ENCODE measurements at places on chromosomes 3 and 15.

DNA sequence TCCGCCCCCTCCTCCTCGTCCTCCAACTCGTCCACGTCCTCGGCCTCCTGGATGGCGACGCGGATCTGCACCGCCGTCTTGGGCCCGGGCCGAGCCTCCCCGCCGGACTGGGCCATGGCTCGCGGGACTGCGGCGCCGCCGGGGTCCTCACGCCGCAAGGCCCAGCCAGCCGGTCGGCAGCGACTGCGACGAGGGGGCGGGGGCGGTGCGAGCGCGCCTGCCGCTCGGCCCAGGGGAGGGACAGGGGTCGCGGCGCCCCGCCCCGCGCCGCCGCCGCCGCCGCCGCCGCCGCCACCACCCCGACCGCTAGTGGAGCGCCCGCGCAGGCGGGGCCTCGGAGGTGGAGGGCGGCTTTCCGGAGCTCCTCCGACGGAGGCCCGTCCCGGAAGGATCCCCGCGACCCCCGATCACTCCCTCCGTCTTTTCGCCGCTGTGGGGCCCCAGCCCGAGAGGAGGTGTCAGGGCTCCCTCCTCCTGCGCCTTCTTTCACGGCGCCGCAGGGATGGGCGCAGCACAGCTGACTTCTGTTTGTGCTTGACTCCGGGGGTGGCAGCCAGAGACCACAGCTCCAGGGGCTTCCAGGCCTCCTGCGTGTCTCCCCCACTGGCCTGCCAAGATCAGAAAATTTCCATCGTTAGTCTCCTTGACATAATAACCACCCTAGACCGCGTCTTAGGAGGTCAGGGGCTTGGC is at the start of gene LARP6:
Gene LARP6 (minus strand): TSS at position 185 of the 693 bp plus-strand sequence. CDS start 69 bp downstream, at position 116.
- no peak for DNase-seq

DNA sequence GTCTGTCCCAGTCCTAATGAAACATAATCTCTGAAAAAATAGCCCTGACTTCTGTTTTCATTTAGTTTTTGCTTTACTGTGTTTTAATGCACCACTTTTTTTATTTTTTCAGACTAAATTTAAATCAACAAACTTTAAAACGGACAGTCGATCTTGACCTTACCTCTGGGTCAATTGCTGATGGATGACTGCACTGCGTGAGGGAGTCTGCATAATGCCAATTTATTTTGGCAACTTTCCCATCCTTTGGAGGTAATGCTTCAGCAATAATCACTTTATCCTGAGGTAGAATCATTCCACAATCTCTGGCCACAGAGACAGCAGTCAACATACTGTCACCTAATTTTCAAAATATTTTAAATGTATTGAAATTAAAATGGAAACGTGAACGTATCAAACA is 32.5 kb upstream of the GP5 start:
- DNase-seq = no peak

GRCh38 chr3:16430717-16431630 is 82.5 kb downstream of the RFTN1 start:
- no peak for DNase-seq

GRCh38 chr3:172104471-172105072 is 65.2 kb downstream of the FNDC3B start:
- DNase-seq = no peak

DNA sequence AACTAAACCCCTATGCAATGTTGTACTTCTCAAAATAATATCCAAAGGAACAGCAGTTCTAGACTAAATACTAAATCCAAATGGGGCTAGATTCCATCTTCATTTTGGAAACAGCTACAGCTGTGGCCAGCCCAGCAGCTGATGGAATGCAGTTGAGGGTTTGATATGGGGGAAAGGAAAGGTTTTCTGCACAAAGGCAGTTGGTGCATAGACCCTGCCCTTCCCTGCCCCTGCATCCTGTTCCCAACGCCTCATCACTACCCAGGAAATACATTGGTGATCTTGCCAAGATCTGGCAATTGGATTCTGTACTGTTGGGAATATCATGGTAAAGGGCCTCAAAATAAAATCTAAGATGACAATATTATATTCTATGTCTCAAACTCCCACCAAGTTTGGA is 43.9 kb downstream of the DTWD1 start:
- DNase-seq = no peak

DNA sequence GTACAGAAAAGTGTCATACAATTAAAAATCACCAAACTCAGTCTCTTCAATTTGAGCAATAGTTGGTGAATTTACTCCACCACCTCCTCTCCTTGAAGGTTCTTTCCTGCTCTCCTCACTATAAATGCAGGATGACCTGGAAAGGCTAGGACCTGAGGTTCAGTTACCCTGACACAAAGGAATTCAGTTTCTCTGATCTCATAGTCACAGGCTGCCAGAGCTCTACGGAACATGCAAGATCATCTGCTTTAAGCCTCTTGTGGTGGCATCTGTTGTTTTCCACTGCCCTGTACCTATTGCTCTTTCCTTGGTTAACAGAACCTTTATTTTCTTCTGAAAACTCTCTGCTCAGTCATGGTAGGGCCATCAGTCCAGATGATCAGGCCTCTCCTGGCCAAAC is 4.9 kb upstream of the TP63 start:
- peak; percentile 36 for DNase-seq

DNA sequence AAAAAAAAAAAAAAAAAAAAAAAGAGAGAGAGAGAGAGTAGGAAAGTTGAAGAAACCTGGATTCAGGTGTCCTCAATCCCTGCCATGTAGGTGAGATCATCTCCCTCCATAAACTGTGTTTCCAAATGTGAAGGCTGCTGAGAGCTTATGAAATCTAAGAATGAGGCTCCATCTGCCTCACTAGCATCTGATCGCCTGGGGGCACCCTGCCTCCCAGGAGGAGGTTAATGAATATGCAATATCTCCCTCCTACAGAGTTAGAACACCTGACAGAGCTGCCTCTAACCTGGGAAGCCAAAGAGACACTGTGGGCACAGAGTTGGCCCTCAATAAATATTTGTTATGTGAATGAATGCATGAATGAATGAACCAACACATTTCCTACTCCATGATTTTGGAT is 23.8 kb upstream of the ZNF148 start:
- DNase-seq = no peak

- DNase-seq = no peak
Observed at GRCh38 chr15:72680931-72681330, 5.1 kb downstream of the HIGD2B start.

DNA sequence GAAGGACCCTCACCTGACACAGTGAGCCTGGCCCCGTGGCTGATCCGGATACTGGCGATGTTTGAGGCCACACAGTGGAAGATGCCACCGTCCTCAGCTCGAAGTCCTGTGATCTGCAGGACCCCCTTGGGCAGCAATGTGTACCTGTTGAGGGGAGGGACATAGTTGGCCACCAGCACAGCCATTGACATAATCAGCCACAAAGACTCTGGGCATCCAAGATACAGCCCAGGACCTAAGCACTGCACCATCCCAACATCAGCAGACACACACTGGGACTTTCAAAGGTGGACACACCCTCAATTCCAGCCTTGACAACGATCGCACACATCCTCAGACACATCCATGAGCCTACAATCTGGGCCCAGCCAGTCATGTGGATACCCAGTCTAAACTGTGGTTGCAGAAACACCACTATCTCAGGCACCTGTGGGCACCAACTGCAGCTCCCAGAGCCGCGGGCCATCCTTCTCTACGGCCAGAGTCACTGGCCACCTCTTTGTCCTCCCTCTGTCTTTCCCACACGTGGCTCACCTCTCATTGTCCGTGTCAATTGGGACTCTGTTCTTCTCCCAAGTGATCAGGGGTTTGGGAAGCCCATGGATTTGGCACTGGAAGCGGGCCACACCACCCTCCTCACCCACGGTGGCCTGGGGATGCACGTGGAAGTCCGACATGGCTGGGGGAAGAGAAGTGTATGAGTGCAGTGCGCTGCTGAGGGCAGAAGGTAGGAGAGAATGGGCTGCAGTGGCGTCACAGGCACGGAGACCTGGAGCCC is 31.0 kb downstream of the RNU5B-1 start:
- no peak for DNase-seq

Measured in T-helper 2 cell (primary cell).